DND-41 (cell line): ENCODE measurements at places on chromosomes 12 and 14.

GRCh38 chr12:92938018-92938417 lies 8.9 kb upstream of the EEA1 start:
- H3K4me3 ChIP-seq, result no peak overlapping the region
- no peaks in the 10 kb centered on the region for H3K27me3 ChIP-seq
- H3K4me1 ChIP-seq, result peaks cover 8% of the 10 kb centered on the region
- DNase-seq, result no peak
- no peak overlapping the region for H3K27ac ChIP-seq

DNA sequence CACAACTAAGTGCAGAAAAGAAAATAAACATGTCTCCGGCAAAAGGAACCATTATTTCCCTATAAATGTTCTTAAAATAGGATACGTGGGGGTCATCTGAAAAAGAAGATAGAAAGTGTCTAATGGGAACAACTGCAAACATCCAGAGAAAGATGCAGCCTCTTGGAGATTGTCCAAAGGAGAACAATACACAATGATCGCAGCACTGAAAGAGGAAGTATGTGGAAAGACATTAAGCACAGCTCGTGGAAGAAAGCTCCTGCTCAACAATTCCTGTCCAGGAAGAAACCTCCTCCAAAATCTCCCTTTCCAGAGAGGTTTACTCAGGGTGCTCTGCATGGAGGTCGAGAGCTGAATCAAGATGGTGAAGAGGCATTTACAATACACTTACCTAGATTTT lies 2.5 kb upstream of the LALBA start:
- H3K27me3 ChIP-seq, result peaks cover 7% of the 10 kb centered on the region
- no peaks in the 10 kb centered on the region for H3K36me3 ChIP-seq
- H3K4me1 ChIP-seq, result no peaks in the 10 kb centered on the region
- no peak overlapping the region for H3K27ac ChIP-seq

GRCh38 chr14:64234877-64235651 lies 59.1 kb downstream of the ESR2 start:
- H3K4me1 ChIP-seq, result no peaks in the 10 kb centered on the region
- H3K27ac ChIP-seq, result no peak overlapping the region
- H3K36me3 ChIP-seq, result peaks cover 17% of the 10 kb centered on the region; the same call in 1 of the 2 replicates
- H3K4me3 ChIP-seq, result no peak overlapping the region

DNA sequence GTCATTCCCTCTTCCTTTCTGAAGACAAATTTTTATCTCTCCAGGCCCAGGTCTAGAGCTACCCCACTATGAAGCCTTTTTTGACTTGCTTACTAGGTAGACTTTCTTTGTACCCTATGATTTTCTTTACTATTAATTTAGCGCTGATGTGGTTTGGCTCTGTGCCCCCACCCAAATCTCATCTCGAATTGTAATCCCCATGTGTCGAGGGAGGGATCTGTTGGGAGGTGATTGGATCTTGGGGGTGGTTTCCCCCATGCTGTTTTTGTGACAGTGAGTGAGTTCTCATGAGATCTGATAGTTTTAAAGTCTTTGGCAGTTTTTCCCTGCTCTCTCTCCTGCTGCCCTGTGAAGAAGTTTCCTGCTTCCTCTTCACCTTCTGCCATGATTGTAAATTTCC lies 118.1 kb downstream of the SLC38A1 start:
- H3K27me3 ChIP-seq, result no peaks in the 10 kb centered on the region
- H3K4me3 ChIP-seq, result no peak overlapping the region
- H3K36me3 ChIP-seq, result no peaks in the 10 kb centered on the region
- H3K4me1 ChIP-seq, result peaks cover 2% of the 10 kb centered on the region; the same call in 1 of the 2 replicates
- no peak for DNase-seq

DNA sequence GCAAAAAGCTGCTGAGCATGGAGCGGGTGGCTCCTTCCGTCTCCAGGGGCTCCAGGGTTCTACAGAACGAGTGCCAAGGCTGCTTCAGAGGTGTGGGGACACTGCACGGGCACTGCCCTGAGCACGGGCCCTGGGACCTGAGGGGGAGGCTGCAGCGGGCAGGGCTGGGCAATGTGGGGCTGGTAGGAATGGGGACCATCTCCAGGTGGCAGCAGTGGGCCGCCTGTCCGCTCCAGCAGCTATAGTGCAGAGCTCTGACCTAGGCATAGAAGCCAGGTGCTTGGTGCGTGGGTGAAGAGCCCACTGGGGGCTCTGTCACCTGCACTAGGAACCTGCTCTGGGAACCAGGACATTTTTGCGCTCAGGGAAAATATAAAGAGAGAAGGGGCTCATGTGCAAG lies 22.3 kb downstream of the HDAC7 start:
- H3K27ac ChIP-seq, result no peak overlapping the region
- DNase-seq, result peak; percentile 45
- H3K27me3 ChIP-seq, result no peaks in the 10 kb centered on the region

GRCh38 chr14:68449561-68450181 lies 343.2 kb downstream of the ZFP36L1 start:
- no peaks in the 10 kb centered on the region for H3K27me3 ChIP-seq
- H3K4me3 ChIP-seq, result no peak overlapping the region
- no peaks in the 10 kb centered on the region for H3K36me3 ChIP-seq
- H3K4me1 ChIP-seq, result peaks cover 37% of the 10 kb centered on the region
- DNase-seq, result peak; percentile 55
- H3K27ac ChIP-seq, result peak overlapping the region; percentile 69

DNA sequence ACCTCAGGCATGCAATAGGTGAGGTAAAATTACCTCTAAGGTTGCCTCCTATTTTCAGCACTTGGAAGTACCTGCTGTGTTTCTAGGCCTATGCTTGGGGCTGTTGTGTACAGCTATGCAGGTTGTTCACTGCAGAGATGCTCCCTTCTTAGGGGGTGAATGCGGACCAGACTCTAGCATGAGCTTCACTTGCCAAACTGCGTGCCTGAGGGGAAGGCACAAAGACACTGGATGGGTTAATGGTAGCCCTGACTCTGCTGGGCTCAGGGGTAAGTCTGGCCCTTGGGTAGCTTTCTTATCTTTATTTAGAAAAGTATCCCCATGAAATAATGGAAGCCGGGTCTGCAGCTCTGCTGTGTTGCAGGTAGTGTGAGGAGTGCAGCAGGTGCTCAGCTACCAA lies 35.7 kb downstream of the B4GALNT3 start:
- H3K27ac ChIP-seq, result no peak overlapping the region
- no peak for DNase-seq
- no peak overlapping the region for H3K4me3 ChIP-seq
- peaks cover 9% of the 10 kb centered on the region for H3K27me3 ChIP-seq

DNA sequence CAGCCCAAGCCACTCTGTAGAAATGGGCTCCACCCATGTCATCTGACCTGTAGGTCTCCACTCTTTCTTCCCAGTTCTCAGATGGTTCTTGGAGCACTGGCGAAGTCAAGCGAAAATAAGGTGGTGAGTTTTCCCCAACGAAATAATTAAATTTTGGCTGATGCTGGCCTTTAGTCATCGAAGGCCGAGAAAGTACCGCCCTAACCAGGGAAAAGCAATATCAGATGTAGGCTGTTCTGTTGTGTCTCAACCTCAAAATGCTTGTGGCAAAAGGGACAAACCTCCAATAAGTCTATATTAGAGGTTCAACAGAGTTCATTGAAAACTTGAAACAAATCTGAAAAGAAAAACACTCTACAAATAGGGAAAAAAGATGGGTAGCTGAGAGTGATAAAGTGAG lies 48.6 kb upstream of the BCAT1 start:
- no peak overlapping the region for H3K4me3 ChIP-seq
- peaks cover 9% of the 10 kb centered on the region for H3K4me1 ChIP-seq
- no peaks in the 10 kb centered on the region for H3K27me3 ChIP-seq
- no peak overlapping the region for H3K27ac ChIP-seq
- DNase-seq, result no peak

- no peak overlapping the region for H3K4me3 ChIP-seq
- H3K27me3 ChIP-seq, result no peaks in the 10 kb centered on the region
- DNase-seq, result no peak
- no peaks in the 10 kb centered on the region for H3K36me3 ChIP-seq
- no peaks in the 10 kb centered on the region for H3K4me1 ChIP-seq
- no peak overlapping the region for H3K27ac ChIP-seq
Measured at GRCh38 chr12:80869264-80869663, 68.5 kb downstream of the LIN7A start.

GRCh38 chr12:8675591-8676036 lies 13.0 kb upstream of the MFAP5 start:
- H3K4me1 ChIP-seq, result no peaks in the 10 kb centered on the region
- no peak overlapping the region for H3K4me3 ChIP-seq
- H3K36me3 ChIP-seq, result no peaks in the 10 kb centered on the region
- no peak for DNase-seq
- H3K27me3 ChIP-seq, result no peaks in the 10 kb centered on the region

DNA sequence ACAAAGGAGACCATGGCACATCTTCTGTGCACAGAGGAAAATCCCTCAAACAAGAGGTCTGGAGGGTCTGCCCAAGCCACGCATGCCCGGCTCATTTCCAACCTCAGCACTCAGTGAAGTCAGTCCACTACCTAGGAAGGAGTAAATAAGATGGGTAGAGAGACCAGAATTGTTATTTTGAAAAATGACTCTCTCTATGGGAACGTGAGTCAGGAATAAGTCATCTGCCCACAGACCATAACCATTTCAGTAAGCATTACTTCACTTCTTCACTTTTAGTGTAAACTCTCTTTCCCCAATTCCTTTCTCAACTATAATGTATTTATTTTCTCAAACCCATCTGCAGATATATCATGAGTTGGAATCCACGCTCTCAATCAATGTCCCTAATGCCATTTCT lies 1039.9 kb upstream of the USP15 start:
- no peaks in the 10 kb centered on the region for H3K27me3 ChIP-seq
- no peaks in the 10 kb centered on the region for H3K4me1 ChIP-seq
- no peak overlapping the region for H3K4me3 ChIP-seq
- H3K27ac ChIP-seq, result no peak overlapping the region

GRCh38 chr14:59439256-59439965 lies 25.8 kb downstream of the GPR135 start:
- no peak overlapping the region for H3K27ac ChIP-seq
- H3K4me1 ChIP-seq, result no peaks in the 10 kb centered on the region
- H3K4me3 ChIP-seq, result no peak overlapping the region
- no peaks in the 10 kb centered on the region for H3K27me3 ChIP-seq
- H3K36me3 ChIP-seq, result no peaks in the 10 kb centered on the region

DNA sequence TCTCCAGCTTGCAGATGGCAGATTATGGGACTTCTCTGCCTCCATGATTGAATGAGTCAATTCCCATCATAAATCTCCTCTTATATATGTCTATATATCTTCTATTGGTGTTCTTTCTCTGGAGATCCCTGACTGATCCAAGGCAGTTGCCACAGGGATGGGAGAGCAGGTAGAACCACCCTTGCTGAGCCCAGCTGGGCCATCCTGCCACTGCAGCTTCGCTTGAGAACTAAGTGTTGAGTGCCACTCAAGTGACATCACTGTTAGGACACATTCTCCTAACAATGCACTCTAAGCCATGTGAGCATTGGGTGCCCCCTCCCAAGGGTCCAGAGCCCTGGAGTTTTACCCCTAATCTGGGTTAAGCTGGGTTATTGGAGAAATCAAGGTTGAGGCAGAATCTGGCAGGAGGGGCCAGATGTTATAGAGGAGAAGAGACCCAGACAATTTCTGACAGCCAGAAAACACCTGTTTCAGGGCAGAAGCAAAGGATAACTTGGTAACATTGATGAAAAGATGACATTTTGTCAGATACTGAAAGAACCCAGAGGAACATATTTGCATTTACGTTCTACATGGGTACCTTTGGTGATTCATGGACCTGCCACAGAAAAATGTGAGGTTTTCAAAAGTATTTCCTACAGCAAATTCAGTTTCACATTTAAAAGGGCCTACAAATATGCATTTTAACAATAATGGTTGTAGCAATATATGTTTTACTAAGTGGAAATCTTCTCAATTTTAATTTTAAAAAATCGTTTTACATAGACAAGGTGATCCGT lies 57.2 kb upstream of the MAX start:
- no peaks in the 10 kb centered on the region for H3K36me3 ChIP-seq
- peaks cover 7% of the 10 kb centered on the region for H3K4me1 ChIP-seq
- no peak overlapping the region for H3K4me3 ChIP-seq
- DNase-seq, result no peak

DNA sequence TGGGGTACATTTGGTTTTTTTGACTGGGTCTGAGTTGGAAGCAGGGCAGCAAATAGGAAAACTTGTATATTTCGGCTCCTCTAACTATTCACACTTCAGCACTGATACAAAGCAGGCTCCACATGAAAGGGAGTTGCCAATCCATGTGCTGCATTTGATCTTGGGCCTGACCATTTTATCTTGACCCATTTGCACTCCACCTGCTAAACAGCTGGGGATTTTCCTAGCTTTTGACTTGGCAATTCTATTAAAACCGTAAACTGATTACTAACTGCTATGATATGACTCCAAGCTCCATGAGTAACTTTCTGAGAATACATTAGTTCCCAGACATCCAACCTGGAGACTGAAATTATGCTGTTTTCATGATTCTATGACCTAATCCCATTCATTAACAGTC lies 797.1 kb downstream of the BCL11B start:
- no peaks in the 10 kb centered on the region for H3K36me3 ChIP-seq
- H3K4me1 ChIP-seq, result no peaks in the 10 kb centered on the region
- no peak overlapping the region for H3K4me3 ChIP-seq
- no peaks in the 10 kb centered on the region for H3K27me3 ChIP-seq
- DNase-seq, result no peak

DNA sequence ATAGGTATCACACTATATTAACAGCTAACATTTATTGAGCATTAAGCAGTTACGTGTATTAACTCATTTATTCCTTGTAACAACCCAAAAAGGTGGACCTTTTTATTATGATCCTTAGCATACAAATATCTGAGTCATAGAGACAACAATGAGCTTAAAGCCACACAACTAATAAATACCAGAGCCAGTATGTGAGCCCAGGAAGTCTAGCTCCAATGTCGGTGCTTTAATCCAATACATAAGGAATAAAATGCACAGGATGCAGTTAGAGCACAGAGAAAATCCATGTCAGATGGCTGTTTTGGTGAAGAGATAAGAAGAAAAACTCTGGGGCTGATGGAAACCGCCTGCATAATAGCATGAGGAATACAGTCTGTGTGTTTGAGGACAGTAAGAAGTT lies 888.6 kb downstream of the TMTC2 start:
- no peak overlapping the region for H3K4me3 ChIP-seq
- DNase-seq, result no peak
- H3K27ac ChIP-seq, result no peak overlapping the region
- no peaks in the 10 kb centered on the region for H3K4me1 ChIP-seq
- H3K36me3 ChIP-seq, result no peaks in the 10 kb centered on the region

GRCh38 chr12:39301422-39301821 lies 141.5 kb downstream of the KIF21A start:
- no peaks in the 10 kb centered on the region for H3K36me3 ChIP-seq
- no peak overlapping the region for H3K4me3 ChIP-seq
- H3K27ac ChIP-seq, result no peak overlapping the region
- DNase-seq, result no peak
- H3K27me3 ChIP-seq, result no peaks in the 10 kb centered on the region
- H3K4me1 ChIP-seq, result no peaks in the 10 kb centered on the region
